ENCODE measurements at places on chromosomes 12 and 14.

GRCh38 chr12:121966959-121967358 is 48.6 kb downstream of the CFAP251 start:
- DNase-seq: no peak

DNA sequence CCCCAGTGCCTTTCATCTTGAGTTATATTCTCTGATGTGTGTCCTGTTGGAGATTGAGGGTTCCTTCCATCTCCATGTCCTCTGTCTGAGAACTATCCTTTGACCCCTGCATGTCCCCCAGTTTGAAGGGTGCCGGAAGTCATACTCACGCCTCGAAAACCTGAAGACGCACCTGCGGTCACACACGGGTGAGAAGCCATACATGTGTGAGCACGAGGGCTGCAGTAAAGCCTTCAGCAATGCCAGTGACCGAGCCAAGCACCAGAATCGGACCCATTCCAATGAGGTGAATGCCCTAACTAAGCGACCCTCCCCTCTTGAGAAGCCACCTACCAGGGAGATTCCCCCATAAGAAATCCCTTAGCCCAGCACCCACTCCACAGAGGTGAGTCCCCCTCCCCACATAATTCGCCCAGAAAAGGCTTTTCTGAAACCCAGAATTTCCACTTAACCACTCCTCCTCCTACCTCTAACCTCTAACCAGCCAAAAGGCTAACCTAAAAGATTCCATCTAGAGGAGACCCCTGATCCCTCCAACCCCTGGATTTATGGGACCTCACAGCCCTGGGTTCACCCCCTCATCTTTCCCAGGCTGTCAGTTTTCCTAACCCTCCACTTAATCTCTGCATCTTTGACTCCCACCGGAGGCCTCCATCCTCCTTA is 7.8 kb downstream of the GLI1 start:
- no peak for DNase-seq

GRCh38 chr12:113057565-113058485 is 1.3 kb downstream of the DTX1 start:
- no peak for DNase-seq

DNA sequence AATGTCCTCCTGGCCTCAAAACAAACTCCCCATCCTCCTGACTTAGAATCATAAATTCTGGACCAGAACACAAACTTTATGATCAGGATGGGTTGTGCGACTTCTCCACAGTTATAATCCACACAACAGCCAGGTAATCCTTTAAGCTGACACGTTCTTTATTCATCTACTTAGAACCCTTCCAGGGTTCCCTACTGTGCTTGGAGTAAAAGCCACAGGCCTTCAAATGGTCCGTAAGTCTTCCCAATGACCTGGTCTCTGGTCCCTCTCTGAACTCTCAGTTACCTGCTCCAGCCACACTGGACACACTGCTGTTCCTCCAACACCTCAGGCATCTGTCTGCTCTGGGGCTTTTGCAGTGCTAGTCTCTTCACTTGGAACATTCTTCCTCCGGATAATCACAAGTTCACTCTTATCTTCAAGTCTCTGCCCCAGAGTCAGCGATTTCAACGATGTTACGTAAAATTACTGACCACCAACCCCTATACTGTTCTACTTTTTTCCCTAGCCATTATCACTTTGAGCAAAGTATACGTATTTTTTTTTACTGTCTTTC is 1.7 kb upstream of the RNASE7 start:
- DNase-seq: no peak

GRCh38 chr12:119239040-119239439 is 60.3 kb downstream of the HSPB8 start:
- no peak for DNase-seq
